ENCODE measurements at places on chromosomes 11 and 22.
A peak's percentile ranks its signal among the peaks of the same experiment; 100 is the strongest.

- no peak for DNase-seq
These were observed 4.9 kb downstream of the HTATIP2 start for GRCh38 chr11:20368438-20368837.

- no peak for DNase-seq
These were observed 9.6 kb downstream of the RCN1 start for GRCh38 chr11:32100495-32100894.

GRCh38 chr11:32053151-32053888 is 37.6 kb upstream of the RCN1 start:
- DNase-seq: no peak

- peak; percentile 84 for DNase-seq
These were observed at the start of gene ACP2 for GRCh38 chr11:47248664-47249377. TSS of gene ACP2 (minus strand) at chr11:47248814. CDS start at chr11:47248789, 25 bp downstream.

Measured in central memory CD4-positive, alpha-beta T cell (primary cell).